Chondrocyte (in vitro differentiated cells): ENCODE measurements at places on chromosomes 11 and 22.

DNA sequence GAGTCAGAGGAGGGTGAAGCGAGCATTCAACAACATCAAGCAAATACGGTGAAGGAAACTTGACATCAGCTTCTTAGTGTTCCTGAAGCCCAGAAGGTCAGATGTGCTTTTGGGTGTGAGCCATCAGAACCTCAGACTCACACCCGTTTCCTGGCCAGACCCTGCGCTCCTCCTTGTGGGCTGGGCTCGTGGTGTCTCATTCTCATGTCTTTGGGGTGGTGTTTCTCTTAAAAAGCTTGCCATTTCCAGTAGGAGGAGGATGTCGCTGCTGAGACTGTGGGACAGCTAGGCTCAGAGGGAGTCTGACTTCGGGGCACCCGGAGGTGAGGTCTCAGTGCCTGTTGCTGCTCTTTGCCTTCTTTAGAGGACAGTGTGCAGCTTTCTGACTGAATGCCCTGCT lies 24.2 kb downstream of the PPFIBP2 start:
- DNase-seq = no peak

DNA sequence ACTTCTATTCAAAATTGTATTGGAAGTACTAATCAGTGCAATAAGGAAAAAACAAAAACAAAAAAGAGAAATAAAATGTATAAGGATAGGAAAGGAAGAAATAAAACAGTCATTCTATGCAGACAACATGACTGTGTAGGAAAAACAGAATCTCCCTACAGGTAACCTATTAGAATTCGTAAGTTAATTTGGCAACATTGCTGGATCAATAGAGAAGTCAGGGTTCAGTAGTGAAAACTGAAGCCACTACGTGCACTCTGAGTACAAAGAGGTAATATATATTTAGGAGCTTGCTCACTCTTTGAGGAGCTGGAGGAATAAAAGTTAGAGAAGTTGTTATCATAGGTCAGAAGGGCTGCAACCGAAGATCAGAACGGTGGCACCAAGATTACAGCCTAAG lies 84.0 kb upstream of the BMAL1 start:
- DNase-seq = no peak

DNA sequence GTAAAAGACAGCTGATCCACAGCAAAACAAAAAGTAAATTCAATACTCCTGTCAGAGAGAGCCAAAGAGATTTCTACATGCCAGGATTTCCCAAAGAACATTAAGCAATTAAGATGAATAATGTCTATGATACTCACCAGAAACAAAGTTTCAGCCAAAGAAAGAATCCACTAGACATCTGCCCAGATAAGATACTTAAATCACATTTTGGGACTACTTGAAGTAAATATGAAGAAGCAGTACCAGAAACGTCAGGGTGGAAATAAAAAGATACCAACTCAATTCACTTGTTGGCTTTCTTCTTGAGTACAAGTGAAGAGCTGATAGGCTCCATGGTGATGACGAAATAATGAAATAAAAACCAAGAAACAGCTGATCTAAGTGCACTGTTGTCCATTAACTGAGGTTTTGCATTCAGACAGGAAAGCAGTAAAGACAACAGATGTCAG lies 31.6 kb upstream of the ARHGAP32 start:
- DNase-seq = no peak

DNA sequence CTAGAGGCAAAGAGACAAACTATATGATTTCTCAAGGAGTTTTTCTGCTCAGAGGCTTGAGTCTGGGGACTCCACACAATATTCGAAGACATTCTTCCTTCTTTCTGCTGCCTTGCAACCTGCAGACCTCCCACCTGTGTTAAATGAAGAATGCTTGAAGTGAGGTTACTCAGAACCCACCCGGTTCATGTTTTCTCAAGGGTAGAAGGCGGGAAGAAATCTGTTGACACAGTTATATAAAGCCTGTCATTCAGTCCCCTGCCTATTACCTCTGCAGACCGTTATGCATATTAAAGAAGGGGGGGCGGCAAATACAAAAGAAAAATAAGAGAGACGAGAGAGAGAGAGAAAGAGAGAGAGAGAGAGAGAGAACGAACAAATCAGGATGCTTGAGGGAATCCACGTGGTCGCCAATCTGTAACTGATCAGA lies 2.2 kb upstream of the KMT2A start:
- DNase-seq = no peak

GRCh38 chr11:40118780-40119179 lies 1340.7 kb downstream of the LRRC4C start:
- no peak for DNase-seq

DNA sequence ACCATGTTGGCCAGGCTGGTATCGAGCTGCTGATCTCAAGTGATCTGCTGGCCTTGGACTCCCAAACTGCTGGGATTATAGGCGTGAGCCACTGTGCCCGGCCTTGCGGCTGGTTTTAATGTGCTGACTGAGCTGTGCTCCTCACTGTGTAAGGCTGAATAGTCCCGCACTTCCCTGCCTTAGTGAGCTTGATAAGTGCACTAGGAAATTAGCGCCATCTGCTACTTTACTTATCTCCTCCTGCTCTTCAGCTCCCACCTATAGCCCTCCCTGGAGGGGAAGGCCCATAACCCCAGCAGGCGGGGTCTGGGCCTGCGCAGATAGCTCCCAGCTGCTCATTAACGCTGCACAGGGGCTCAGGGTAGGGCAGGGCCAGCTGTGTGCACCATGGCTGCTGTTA lies 49.4 kb downstream of the CLMP start:
- DNase-seq = no peak

DNA sequence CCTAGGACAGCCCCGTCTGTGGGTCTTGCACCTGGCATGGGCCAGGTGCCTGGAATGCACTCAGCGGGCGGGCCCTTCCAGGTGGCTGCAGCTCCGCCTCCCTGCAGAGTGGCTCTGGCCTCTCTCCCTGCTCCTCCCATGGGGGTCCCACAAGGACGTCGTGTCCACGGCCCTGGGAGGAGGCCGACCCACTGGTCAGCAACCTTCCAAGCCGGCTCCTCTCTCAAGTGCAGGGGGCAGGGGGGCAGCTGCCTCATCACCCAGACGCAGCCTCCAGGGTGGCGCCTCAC lies 41.9 kb downstream of the CERK start:
- DNase-seq = peak; percentile 74

GRCh38 chr11:61356706-61357105 lies 5.0 kb downstream of the CYB561A3 start:
- no peak for DNase-seq

GRCh38 chr11:32529994-32530588 lies 53.5 kb upstream of the EIF3M start:
- no peak for DNase-seq

DNA sequence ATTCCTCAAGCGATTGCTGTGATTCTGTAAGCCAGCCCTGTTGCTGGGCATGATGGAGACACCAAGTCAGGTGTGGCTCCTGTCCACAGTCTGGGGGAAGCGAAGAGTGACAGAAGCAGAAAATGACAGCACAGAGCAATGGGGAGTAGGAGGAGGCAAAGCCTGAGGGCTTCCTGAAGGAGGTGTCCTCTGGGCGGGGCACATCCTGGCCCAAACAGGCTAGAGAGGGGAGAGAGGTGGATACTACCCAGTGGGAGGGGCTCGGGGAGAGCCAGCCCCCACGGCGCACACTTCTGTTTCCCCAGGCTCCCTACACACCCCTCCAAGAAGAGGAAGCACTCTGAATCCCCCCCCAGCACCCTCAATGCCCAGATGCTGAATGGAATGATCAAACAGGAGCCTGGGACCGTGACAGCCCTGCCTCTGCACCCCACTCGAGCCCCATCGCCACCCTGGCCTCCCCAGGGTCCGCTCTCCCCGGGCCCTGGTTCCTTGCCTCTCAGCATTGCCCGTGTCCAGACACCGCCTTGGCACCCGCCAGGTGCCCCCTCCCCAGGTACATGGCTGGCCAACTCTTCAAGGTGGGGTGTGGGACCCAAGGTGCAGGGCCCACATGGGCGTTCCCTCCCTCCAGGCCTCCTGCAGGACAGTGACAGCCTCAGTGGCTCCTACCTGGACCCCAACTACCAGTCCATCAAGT lies 18.9 kb downstream of the MYRF start:
- DNase-seq = no peak

GRCh38 chr11:125588505-125588904 lies 4.1 kb upstream of the STT3A start:
- DNase-seq = no peak

DNA sequence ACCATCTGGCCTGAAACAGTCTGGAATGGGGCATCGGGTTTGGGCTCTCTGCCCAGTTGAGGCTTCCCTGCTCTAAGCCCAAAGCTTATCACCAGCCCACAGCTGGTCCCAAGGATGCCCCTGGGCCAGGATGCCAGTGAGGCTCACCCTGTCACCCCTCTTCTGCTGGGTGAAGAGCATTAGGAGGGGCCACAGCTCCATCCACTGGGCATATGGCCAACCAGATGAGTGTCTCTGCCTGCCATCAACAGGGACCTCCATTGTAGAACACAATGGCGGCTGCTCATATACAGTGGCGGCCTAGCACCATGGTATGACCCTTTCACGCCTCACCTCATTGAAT lies 5.6 kb downstream of the CHST1 start:
- DNase-seq = no peak

DNA sequence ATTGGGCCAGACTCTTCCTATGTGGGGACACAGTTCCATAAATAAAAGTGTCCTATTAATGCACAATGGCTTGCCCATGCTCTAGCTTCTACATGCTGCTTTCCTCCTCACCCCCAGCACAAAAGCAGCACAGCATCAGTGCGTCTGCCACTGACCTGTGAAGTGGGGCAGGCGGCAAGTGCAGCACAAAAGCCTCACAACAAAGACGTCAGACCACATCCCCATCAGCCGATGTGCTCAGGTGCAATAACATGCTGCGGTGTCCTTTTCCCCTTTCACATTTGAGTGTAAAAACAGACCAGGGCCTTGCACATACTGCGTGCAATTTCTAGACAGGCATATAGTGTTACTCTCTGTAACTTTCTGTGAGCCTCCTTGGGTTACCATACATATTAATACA lies 12.8 kb downstream of the DKK3 start:
- no peak for DNase-seq

- DNase-seq = no peak
Observed at GRCh38 chr11:71364806-71365205, 83.4 kb downstream of the DHCR7 start.

DNA sequence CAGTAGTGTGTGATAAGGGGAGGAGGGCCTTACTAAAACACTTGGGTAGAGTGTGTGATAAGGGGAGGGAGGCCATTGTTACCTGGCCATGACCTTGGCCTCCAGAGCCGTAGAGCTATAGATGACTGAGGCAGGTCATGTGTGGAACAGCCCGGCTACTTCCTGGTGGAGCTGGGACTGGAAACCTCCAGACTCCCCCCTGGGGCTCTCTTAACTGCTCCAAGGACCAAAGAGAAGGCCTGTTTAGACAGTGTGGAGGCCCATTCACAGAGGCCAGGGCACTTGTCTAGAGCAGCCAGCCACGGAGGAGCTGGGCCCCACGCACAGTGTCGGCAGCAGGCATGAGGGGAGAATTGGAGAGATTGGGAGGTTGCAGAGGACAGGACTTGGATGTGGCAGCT lies 12.5 kb upstream of the MICALL1 start:
- DNase-seq = no peak

- no peak for DNase-seq
Observed at GRCh38 chr11:473962-474785, 24.1 kb downstream of the PTDSS2 start.

- peak; percentile 89 for DNase-seq
Observed at GRCh38 chr22:50674606-50675552, 2.3 kb downstream of the SHANK3 start.

DNA sequence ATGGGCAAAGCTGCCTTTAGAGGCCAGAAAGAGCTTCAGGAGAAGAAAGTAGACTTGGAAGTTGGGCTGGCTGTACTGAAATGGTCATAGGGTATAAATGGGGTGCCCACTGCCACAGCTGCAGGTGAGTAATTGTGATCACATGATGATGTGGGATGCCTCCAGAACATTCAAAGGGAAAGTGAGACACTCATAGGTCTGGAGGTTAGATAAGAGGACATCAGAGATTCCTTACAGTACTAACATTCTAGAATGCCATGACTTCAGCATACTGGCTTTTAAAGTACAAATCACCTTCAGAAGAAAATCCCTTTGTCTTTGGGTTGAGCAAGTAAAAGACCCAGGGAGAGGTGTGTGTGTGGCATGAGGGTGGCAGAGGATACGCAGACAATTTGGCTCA lies 419.2 kb downstream of the TENM4 start:
- DNase-seq = no peak

GRCh38 chr11:113833151-113833550 lies 42.2 kb downstream of the USP28 start:
- no peak for DNase-seq

GRCh38 chr11:10160350-10160749 lies 133.7 kb downstream of the SBF2 start:
- no peak for DNase-seq

- DNase-seq = no peak
Observed at GRCh38 chr22:27482402-27482801, 319.2 kb downstream of the MN1 start.

GRCh38 chr11:128242451-128242850 lies 344.9 kb downstream of the ETS1 start:
- DNase-seq = no peak

DNA sequence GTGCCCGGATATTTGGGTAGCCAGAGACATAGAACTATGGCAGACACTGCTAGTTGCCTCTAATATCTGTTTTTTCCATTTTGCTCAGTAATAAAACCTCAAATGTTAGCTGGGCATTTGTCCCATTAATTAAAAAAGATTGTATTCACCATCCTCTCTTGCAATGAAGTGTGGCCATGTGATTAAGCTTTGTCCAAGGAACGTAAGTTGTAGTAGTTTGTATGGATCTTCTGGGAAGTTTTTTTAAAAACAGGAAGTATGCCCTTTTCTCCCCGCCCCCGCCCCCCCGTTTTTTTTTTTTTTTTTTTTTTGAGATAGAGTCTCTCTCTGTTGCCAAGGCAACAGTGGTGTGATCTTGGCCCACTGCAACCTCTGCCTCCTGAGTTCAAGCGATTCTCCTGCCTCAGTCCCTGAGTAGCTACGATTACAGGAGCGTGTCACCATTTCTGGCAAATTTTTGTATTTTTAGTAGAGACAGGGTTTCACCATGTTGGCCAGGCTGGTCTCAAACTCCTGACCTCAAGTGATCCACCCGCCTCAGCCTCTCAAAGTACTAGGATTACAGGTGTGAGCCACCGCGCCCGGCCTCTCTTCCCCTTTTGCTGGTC lies 1.7 kb upstream of the TMEM135 start:
- DNase-seq = no peak

GRCh38 chr11:29093416-29094120 lies 923.3 kb downstream of the KCNA4 start:
- DNase-seq = no peak

DNA sequence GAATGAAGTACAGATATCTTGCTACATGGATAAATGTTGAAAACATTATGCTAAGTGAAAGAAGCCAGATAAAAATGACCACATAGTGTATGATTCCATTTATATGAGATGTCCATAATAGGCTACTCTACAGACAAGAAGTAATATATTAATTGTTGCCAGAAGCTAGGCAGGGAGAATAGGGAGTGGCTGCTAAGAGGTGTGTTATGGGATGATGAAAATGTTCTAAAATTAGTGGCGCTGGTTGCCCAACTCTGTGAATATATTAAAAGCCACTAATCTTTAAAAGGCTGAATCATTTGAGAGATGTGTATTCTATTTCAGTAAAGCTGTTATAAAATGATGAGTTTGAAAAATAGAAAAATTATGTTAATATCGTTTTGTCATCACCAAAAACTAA lies 144.4 kb downstream of the NCAM1 start:
- DNase-seq = no peak

GRCh38 chr22:43923191-43923590 lies 414 bp upstream of the PNPLA3 start:
- no peak for DNase-seq
